ENCODE measurements at places on chromosomes 2 and 18.
A peak's percentile ranks its signal among the peaks of the same experiment; 100 is the strongest.

DNA sequence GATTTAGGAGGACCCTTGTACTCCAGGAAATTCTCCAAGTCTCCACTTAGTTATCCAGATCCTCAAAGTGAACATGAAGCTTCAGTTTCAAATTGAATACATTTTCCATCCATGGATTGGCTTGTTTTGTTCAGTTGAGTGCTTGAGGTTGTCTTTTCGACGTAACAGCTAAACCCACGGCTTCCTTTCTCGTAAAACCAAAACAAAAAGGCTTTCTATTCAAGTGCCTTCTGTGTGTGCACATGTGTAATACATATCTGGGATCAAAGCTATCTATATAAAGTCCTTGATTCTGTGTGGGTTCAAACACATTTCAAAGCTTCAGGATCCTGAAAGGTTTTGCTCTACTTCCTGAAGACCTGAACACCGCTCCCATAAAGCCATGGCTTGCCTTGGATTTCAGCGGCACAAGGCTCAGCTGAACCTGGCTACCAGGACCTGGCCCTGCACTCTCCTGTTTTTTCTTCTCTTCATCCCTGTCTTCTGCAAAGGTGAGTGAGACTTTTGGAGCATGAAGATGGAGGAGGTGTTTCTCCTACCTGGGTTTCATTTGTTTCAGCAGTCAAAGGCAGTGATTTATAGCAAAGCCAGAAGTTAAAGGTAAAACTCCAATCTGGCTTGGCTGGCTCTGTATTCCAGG is at the start of gene CTLA4:
Gene CTLA4, plus strand, starts transcription at position 211 of the 640 bp plus-strand sequence. Its CDS starts 172 bp downstream, at position 383.
- no peak for DNase-seq

DNA sequence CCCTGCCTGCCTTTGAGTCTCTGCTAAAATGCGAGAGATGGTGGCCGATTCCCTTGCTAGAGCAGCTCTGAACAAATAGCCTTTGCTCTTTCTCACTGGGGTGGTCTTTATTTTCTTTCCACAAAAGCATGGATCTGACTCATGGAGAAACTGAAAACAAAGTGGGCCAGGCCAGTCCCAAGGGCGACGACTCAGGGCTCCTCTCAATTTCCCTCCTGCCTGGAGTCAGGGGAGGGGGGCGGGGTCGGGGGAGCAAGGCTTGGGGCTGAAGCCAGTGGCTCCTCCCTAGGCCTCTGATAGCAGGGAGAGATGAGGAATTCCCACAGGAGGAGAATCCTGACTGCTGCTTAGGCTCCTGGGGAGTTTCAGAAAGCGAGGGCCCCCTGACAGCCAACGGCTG is 17.1 kb upstream of the IL1R2 start:
- DNase-seq = no peak

DNA sequence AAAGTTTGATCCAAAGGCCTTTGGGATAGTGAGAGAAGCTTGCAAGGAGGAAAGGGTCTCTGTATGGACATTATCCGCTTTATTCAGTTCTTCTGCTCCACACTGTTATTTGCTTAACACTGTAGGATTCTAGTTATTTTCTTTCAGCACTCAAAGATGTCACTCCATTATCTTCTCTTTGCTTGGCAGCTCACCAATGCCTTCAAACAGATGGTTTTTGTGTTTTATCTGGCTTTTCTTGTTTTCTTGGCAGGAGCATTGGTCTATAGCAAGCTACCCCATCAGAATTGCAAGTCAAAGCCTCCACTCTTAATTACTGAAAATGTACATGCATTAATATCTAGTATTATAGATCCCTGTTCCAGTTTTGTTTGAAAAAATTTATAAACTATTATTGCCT is 138.8 kb downstream of the EVA1A start:
- no peak for DNase-seq

DNA sequence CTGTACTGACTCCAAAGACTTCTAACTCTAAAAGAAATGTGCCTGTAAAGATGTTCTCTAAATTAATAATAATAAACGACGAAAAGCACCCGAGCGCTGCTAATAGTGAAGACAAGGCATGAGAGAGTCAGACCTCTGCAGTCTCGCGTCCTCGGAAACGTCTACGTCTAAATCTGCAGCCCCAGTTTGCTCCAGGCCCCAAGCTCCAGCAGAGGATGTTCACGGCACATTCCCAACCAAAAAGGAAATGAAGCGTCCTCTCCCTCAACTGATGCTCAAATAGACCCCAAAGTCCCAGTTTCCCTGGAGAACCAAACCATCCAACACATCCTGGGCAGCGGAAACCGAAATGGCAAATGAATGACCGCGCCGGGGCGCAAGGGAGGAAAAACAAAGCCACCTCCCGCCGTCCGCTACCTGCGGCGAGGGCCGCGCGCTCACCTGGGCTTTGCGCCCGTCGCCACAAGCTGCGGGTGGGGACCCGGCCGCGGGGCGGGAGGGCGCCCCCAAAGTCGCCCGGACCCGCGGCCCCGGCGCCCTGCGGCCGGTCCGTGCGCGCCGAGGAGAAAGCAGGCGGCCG is 47.1 kb upstream of the CCDC150 start:
- peak; percentile 72 for DNase-seq

DNA sequence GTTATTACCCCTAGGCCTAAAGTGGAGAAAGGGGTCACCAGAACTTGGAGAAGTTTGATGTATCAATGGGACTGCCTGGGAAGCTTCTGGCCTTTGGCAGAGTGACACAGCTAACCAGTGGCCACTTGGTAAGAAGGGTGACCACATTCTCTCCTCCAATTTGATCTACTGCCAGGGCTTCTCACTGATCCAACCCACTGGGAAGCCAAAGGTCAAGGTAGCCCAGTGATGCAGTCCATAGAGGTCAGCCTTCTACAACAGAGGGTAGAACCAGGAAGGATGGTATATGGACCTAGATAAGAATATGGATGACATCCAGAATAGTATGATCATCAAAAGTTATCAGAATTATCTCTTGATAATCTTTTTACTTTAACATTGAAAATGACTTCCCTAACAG is 493.6 kb downstream of the NYAP2 start:
- DNase-seq = no peak

- DNase-seq = no peak
These were observed 118.7 kb upstream of the CNTNAP5 start for GRCh38 chr2:123906361-123906760.

- no peak for DNase-seq
These were observed 15.9 kb upstream of the GREB1 start for GRCh38 chr2:11517906-11518305.

DNA sequence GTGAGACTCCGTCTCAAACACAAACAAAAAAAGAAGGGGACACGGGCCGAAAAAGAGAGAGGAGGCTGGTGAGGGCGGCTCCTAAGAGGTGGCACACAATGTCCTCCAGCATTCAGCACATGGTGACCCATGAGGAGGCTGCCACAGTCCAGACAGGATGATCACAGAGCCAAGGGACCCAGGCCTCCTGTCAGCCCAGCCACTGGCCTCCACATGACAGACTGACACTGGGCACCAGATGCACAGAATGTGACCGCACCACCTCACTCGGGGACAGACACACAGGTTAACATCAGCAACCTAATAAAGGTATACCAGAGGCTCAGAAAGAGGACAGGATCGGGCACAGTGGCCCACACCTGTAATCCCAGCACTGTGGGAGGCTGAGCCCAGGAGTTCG is 21.0 kb downstream of the PASK start:
- no peak for DNase-seq

DNA sequence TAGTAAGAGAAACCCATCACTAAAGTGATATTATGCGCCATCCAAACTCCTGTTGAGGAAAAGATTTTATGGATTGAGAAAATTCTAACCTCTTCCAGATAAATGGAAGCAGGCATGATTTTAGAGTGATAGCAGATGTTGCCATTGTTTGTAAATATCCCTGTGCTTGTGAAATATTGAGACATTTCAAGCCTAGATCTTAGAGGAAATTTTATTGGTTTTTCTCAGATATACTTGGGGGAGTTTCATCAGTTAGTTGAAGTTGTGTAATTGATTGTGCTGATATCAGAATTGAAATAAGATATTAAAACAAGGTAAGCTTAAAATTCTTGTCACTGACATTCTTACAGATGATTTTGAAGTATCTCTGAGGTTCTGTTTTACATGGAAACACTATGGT is 390.9 kb upstream of the FANCL start:
- DNase-seq = no peak

- peak; percentile 21 for DNase-seq
These were observed 70.4 kb upstream of the ST6GAL2 start for GRCh38 chr2:106956416-106956815.

DNA sequence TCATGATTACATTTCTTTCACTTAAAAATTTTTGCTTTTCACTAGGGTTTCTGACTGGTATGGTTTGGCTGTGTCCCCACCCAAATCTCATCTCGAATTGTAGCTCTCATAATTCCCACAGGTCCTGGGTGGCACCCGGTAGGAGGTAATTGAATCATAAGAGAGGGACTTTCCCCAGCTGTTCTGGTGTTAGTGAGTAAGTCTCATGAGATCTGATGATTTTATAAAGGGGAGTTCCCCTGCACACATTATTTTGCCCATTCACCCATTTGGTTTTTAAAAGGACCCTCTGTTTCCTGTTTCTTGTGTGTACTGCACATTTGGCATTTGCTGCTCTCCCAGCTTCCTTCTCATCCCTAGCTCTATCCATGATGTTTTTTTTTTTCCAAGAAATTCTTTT is 27.8 kb upstream of the NETO1 start:
- DNase-seq = no peak

- no peak for DNase-seq
These were observed 27.9 kb downstream of the PUM2 start for GRCh38 chr2:20322527-20323300.

DNA sequence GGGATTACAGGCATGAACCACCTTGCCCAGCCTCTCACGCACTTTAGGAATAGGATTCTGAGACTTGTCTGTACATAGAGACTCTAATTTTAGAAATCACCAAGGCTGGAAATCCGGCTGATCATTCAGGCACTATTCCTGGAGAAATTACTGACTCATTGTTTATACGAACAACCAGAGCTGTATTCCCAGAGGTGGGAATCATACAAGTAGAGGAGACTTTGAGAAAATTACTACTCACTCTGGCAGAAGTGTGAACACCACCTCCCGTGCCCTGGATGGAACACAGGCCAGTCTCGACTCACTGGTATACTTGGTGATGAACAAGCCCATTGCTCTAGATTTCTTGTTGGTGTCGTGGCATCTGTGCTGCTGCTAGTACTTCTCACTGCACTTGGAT is 5.8 kb upstream of the ADNP2 start:
- no peak for DNase-seq

DNA sequence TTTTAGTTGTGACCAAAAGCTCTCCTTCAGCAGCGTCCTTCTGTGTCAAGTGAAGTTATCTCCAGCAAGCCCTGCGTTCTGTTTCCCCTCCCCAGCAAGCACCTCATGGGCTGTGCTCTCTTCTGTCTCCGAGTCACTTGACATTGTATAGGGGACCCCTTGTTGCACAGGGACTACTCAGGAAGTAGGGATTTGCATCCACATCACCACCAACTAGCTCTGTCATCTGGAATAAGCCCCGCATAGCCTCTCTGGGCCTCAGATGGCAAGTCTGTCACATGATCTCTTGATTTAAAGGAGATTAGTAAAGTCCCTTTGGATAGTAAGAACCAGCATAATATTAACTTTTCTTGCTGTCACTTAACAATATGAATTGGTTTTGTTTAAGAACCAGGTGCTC is 32.0 kb upstream of the STPG4 start:
- no peak for DNase-seq

GRCh38 chr2:122748552-122749011 is 993.1 kb downstream of the TSN start:
- DNase-seq = no peak

GRCh38 chr2:101164021-101164420 is 12.8 kb upstream of the TBC1D8 start:
- DNase-seq = no peak

DNA sequence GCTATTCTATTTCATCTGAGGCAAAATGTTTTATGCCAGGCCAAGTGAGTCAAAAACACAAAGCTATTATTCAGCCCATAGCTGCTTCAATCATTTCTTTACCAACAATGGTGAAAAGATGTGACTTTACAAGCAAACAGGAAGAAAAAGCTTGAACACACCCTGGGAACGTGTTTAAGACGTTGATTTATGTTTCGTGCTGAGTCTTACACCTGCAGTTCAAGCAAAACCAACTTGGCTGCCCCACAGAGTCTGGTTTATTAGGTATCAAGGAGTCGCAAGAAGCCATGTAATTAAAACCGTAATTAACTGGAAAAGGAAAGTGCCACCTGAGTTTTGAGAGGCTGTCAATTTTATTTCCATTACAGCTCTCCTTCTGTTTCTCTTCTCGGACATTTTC is 295.5 kb downstream of the MEIS1 start:
- DNase-seq = no peak

- DNase-seq = no peak
These were observed 179.8 kb downstream of the SH3BP4 start for GRCh38 chr2:235131334-235132305.

DNA sequence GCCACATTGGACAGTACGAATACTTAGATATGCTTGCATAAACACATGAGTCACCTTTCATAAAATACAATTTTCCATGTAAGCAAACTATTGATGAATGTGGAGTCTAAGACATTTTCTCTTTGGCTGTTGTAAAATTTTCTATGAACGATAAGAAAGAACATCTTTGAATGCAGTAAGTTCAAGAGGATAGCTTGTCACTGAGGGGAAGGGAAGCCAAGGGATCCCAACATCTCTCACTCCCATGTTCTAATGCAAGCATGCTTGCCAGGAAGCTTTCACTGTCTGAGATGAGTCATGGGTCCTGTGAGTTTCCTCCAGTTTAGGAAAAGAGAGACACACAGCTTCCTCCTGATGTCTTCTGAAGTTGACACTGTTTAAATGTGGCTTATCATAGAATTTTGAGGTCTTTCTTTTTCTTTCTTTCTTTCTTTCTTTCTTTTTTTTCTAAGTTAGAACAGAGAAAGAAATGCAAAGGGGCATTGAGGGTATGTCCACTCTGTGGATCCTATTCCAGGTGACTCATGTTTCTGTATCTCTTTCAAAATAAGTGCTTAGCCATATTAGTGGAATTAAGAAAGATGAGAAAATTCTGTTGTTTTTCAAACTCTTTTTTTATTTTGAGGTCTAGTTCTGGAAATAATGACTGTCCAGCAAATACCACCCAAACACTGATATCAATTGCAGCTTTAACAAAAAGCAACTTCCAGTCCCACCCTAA is 146.6 kb downstream of the RDH14 start:
- no peak for DNase-seq

DNA sequence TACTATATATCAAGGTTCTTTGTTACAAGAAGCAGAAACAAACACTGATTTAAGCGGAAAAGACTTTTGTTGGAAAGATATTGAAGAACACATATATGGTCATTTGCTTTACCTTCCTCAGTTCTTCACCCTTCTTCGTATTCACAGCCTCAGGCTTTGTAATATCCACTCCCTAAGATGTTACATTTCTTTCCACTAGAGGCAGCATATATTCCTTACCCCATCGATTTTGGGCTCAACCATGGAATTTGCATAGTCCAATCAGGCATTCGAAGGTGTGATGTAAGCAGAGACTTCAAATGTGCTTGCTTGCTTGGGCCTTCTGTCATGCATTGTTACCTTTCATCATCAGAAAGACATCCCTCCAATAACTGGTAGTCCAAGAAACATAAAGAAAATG is 287.4 kb downstream of the PID1 start:
- DNase-seq = no peak

Data from putamen (tissue), 1 donor.